ENCODE measurements at places on chromosomes 13 and 19. TPM values are rescaled to one million over a fixed set of nuclear protein-coding genes. Genes with fewer than 3 reads are reported as not detected.
A peak's percentile ranks its signal among the peaks of the same experiment; 100 is the strongest.

The HCST gene
- not detected for total RNA-seq

GRCh38 chr19:47228937-47229675 is 1.9 kb downstream of the BBC3 start:
- peak; percentile 61 for DNase-seq

DNA sequence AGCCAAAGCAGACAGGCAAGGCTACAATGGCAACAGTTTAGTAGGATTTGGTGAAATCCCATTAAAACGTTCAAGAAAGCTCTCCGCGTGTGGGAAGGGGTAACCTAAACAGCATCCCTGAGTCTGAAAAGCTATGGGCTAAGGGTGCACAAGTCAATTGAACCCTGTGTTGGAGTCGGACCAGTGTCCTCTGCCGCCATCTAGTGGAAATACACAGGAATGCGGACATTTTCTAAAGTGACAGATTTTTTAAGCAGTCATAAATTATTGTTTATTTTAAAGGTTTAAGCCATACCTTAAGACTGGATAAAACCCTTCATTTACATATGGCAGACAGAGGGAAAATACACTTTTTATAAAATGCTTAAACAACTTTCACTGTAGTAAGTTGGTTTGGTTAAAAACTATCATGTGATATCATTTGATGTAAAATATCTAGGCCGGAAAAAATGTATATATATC is 26.5 kb upstream of the LSM14A start:
- peak; percentile 60 for DNase-seq

DNA sequence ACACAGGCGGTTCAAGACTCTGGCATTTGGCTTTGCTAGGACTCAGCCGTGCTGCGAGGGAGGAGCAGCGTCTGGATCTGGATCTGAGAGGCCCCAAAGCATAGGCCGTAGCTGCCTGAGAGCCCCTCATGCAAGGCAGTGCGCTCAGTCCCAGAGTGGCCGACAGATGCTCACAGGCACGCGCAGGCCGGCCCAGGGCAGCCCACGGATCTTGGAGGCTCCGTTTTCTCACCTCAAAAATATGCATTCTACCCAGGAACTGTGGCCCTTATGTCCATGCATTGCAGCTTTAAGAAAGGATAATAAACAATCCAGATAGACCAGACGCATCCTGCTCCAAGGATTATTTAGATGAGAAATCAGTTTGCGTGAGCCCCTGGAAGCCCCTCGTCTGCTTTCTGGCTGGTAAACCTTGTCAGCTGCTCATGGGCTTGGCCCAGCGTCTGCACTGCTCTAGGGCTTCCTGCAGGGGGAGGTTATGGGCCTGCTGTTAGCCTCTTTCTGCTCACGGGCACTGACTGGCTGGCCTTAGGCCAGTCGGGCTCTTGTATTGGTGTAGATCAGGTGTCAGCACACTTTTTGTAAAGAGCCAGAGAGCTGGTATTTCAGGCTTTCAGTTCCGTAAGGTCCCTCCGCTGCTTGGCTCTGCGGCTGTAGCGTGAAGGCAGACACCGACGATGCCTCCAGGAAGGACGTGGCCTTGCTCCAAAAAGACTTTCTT is 24.2 kb downstream of the TEX29 start:
- DNase-seq: peak; percentile 56

GRCh38 chr19:1471515-1472160 is 7.4 kb downstream of the C19orf25 start:
- peak; percentile 55 for DNase-seq

GRCh38 chr19:1884719-1885334 is 469 bp downstream of the ABHD17A start:
- peak; percentile 61 for DNase-seq

DNA sequence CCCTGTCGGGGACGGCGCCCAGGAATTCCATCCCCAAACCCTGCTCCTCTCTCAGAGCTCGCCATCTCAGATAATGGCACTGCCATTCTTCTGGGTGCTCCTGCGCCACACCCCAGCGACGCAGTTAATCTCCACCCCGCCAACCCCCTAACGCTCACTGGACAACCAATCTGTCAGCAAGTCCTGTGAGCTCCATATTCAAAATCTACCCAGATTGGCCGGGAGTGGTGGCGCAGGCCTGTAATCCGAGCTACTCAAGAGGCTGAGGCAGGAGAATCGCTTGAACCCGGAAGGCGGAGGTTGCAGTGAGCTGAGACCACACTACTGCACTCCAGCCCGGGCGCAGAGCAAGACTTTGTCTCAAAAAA is 18.6 kb downstream of the FCGBP start:
- no peak for DNase-seq

The GAPDHS gene
- not detected for total RNA-seq

DNA sequence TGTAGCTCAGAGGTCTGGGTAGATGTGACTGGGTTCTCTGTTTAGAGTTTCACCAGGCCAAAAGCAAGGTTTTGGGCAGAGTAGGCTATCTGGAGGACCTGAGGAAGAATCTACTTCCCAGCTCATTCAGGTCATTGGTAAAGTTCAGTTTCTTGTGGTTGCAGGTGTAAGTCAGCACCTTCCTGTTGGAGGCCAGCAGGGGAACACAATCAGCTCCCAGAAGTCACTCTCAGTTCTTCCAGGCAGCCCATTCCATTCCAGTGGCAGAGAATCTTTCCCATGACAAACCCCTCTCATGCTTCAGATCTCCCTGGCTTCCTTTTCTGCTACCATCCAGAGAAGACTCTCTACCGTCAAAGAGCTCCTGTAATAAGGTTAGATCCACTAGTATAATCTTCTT is 176.2 kb upstream of the UFM1 start:
- no peak for DNase-seq

DNA sequence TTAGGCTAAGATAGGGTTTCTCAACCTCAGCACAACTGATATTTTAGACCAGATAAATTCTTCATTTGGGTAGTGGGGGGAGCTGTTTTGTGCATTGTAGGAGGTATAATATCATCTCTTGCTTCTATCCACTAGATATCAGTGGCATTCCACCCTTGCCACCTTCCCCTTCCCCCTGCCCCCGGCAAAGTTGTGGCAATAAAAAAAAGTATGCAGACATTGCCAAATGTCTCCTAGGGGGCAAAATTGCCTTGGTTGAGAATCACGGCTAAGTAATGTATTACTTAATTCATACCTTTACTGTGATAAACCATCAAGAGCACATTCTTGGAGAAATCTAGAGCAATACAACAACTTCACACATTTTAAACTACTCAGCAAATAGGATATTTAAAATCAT is 51.4 kb downstream of the UBL3 start:
- no peak for DNase-seq

GRCh38 chr19:2051773-2052704 is 995 bp upstream of the MKNK2 start:
- DNase-seq: no peak

DNA sequence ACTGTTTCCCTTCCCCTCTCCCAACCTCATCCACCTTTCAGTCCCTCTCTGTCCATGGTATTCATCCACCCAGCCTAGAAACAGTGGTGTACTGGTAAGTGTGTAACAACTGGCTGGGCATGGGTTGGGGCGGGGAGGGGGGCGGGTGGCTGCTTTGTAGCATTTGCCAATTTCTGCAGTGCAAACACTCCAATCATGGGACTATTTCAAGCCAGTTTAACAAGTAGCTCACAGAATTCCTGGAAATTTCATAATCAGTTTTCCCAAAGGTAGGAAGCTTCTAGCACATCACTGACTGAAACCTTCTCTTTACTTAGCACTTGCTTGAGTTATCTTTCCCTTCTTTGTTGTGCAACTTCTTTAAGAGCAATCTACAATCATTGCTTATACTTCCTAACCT is 100.8 kb upstream of the WASF3 start:
- no peak for DNase-seq

GRCh38 chr13:30907121-30907861 is 1.2 kb downstream of the MEDAG start:
- DNase-seq: peak; percentile 75

- DNase-seq: peak; percentile 45
Observed at GRCh38 chr13:97385146-97385545, 48.8 kb upstream of the RAP2A start.

DNA sequence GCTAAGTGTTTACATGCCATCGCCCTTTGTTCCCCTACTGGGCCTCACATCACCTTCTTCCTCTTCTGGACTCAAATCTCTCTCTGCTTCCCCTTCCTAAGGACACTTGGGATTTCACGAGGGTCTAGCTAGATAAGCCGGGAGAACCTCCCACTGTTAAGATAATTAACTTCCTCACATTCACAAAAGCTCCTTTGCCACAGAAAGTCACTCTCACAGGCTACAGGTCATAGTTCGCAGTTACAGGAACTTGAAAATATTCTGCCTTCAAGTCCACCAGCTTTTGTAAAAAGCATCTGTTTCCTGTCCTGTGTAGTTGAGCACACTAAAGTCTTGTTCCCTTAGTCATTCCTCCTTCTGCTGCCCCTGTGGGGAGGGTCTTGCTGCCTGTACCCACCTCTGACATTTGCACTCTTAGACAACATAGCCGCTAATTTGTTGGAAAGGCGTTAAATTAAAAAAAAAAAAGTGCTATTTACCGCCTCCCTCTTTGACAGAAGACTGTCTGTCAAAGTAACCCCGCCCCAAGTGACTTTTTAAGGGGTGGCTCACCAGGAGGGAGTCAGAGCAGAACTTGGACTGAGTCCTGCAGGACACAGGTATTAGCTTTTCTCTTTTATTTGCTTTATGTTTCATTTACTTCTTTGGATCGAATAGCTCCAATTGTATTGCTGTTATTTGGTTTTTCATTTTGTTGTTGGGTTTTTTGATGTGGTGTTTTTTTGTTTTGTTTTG is 26.8 kb upstream of the CEACAM21 start:
- no peak for DNase-seq

- no peak for DNase-seq
Observed at GRCh38 chr13:96782186-96782585, 212.1 kb downstream of the OXGR1 start.

The CEACAM8 gene
- total RNA-seq: not detected

- peak; percentile 13 for DNase-seq
Observed at GRCh38 chr13:42495255-42495654, 78.7 kb upstream of the TNFSF11 start.

The UBE2S gene
- total RNA-seq: 54.4 TPM

The ZSCAN18 gene
- 47.8 TPM for total RNA-seq

GRCh38 chr13:30466358-30466714 is 600 bp upstream of the HMGB1 start:
- peak; percentile 64 for DNase-seq

- no peak for DNase-seq
Observed at GRCh38 chr19:3975144-3975543, 4.2 kb upstream of the DAPK3 start.

The MYADM gene
- total RNA-seq: 85.9 TPM

The GJB6 gene
- not detected for total RNA-seq

- DNase-seq: no peak
Observed at GRCh38 chr13:23081901-23082300, 98.9 kb upstream of the SGCG start.

The SBK2 gene
- total RNA-seq: not detected

GRCh38 chr19:22332924-22333323 is 46.7 kb downstream of the ZNF729 start:
- peak; percentile 9 for DNase-seq

GRCh38 chr19:4682417-4683200 is 12.5 kb upstream of the MYDGF start:
- DNase-seq: no peak

The DMKN gene
- 20.0 TPM for total RNA-seq

- DNase-seq: no peak
Observed at GRCh38 chr13:44165221-44165888, 208.3 kb upstream of the SERP2 start.

GRCh38 chr19:46731584-46731983 is 14.3 kb upstream of the FKRP start:
- DNase-seq: no peak

DNA sequence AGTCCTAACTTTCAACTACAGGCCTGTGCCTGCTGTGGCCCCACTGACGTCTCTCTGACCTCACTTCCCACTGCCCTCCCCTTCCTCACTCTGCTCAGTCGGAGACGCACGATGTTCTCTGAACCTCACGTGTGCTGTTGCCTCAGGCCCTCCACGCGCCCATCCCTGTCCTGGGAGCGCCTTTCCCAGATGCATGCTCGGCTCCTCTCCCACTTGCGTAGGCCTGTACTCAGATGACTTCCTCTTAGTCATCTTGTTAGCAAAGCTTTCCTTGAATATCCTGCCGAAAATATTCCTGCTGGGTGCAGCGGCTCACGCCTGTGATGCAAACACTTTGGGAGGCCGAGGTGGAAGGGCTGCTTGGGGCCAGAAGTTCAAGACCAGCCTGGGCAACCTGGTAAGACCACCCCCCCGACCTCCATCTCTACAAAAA is 9.3 kb upstream of the SYT5 start:
- DNase-seq: peak; percentile 97

The SH3GL1 gene
- 114 TPM for total RNA-seq

The S1PR5 gene
- total RNA-seq: 1.8 TPM

The KLK1 gene
- not detected for total RNA-seq

The POLR2E gene
- 172 TPM for total RNA-seq

The SNRPA gene
- 35.3 TPM for total RNA-seq

All from GM23248 (cell line).